ENCODE measurements at places on chromosomes 7 and 10.
A peak's percentile ranks its signal among the peaks of the same experiment; 100 is the strongest.

DNA sequence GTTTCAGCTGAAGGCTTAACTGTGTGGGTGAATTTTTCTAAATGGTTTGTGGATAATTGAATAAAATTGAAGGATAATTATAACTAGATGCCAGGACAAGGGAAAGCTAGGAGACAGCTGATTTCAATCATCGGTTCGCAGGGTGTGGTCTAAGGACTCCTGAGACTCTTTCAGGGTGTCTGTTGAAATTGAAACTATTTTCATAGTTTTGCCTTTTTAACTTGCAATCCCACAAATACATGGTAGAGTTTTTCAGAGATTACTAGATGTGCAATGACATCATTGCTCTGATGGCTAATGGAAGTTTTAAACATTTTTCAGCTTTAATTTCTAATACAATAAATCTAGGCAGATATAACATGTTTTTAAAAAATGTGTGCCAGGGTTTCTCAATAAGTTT lies 18.5 kb downstream of the TRUB1 start:
- no peak for DNase-seq

GRCh38 chr7:36951257-36951697 lies 227.0 kb upstream of the AOAH start:
- no peak for DNase-seq

GRCh38 chr7:21568762-21569161 lies 25.9 kb downstream of the DNAH11 start:
- DNase-seq: no peak

DNA sequence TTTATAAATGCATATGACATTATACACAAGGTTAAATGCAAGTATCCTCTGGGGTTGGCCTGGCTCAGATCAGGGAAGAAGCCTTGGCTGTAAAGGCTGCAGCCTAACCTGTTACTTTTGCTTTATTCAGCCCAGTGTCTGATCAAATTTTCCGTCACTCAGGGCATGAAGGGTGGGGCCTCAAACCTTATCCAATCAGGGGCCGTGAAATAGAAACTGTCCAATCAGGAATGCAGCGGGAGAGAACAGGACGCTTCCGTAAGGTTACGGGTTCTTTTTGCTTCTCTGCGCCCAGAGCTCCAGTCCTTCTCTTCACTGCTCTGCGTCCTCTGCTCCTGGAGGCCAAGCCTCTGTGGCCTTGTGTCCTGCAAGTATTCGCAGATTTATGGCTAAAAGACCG lies at the start of gene ZNF716:
Gene ZNF716, plus strand, starts transcription at position 274 of the 400 bp plus-strand sequence. Its CDS starts 112 bp downstream, at position 386.
- no peak for DNase-seq

DNA sequence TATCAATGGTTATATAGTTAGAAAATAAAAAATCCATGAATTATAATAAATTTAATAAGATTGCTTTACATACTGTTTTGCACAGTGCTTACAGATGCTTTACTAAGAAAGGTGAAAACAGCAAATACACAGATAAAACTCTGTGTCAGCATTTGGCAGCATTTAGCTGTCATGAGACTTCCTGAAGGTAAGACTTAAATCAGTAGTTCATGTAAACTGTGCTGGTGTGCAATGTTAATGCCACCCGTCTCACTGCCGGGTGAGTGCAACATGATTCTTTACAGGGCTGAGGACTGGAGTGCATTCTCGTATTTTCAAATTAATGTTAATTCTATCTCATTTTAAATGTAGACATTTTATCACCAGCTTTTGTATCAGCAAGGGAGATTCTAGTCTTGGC lies 326.2 kb upstream of the POT1 start:
- DNase-seq: no peak

DNA sequence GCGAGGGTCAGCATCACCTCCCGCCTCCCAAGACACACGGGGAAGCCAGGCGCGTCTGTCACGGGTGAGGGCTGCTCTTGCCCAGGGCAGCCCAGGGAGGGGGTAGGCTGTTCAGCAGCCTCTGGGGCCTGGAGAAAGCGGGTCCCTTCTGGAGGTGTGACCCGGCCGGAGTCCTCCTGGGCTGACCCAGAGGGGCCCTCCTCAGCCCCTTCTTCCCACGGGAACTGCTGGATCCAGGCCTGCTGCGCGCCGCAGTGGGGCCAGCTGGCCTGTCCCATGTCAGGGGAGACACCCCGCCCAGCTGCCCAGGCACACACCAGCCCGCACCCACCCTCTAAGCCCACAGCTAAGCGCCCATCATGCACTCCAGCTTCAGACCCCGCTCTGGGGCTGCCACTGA lies 41.8 kb downstream of the INSIG1 start:
- DNase-seq: no peak

- peak; percentile 14 for DNase-seq
These were observed 2.0 kb upstream of the SFTPA1 start for GRCh38 chr10:79608505-79609375.

DNA sequence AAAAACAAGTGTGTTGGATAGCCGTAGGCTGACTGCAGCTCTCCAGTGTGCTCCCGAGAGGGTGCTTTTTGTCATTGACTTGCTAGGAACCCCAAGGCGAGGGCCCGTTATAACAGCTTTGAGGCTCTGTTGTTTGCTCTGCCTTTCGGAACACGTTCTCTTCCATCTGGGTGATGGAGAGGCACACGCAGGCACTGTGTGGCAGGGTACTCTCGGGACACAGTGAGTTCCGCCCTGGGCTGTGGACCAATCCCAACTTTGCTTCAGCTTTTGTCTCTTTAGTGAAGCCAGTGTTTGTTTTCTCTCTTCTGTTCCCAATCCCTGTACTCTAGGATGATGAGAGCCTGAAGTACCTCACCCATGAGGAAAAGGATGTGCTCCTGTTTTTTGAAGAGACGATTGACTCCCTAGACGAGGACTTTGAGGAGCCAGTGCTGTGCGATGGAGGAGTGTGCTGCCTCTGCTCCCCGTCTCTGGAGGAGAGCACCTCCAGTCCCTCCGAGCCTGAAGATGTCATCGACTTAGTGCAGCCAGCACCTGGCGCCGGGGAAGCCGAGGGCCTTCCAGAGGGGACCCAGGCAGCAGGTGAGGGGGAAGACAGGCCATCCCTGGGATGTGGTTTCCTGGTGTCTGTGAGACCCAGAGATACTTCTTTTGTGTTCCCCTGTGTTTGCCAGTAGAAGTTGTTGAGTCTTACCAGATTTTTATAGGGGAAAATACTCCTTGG lies 43.2 kb downstream of the PROSER2 start:
- DNase-seq: no peak

DNA sequence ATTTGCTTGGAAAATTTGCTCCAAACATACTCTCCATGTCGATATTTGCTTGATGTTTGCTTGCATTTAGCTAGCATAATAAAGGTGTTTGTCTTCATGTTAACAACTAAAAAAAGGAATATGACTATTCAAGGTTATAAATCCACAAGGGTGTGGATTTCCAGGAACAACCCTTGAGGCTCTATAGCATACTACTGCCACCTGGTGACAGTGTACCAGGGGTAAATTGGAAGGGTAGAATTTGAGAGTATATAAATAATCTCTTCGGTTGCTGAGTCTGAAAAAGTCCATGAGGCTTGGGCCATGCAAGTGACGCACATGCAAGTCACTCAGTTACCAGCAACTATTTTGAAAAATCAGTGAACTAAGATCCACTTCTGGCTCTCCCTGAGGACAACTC lies 68.4 kb downstream of the SLIT1 start:
- DNase-seq: no peak

DNA sequence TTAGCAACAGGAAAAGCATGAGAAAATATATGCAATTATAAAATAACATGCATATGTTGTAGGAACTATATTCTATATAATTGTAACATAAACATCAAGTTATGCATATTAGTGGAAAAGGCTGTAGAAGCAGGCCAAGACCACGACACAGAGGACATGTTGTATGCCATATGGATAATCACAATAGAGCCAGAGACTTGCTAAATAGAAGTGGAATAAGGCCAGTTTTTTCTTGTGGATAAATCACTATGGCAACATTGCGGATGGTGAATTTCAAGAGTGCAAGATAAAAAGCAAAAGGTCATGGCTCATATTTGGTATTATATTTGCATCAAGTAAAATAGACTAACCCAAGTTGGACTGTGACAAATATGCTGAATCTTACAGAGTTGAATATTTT lies 93.0 kb downstream of the PCDH15 start:
- no peak for DNase-seq

- no peak for DNase-seq
These were observed 80.7 kb downstream of the MMRN2 start for GRCh38 chr10:86876748-86877147.

DNA sequence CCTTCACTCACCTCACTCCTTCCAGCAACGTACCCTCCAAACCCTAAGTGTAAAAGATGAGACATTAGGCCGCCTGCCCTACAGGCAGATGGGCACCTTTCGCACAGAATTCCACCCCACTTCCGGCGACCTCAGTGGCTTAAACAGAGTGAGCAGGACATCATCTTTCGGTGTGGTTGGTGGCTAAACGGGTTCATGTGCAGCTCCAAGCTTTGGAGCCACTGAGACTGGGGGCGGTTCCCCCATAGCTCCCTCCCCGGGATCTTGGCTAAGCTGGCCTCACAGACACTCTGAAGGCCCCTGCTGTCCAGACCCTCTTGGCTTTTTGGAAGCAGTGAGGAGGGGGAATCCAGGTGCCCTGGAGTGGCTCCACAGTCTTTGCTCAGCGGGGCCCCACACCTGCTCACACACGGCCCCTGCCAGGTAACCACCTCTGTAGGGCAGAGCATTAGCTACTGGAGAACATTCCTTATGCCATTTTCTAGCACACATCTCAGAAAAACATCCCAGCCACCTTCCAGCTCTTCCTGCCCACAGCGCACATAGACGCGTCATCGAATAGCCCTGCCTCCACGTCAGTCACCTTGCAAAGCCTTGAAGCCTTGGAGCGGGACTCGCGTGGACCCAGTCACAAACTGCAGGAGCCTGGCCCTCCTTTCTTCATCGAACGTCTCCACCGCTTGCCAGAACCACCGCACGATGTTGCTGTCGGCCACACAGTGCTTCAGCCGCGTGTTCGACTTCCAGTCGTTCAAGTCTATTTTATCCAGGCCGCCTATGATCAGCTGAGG lies 108.8 kb downstream of the SMURF1 start:
- no peak for DNase-seq

DNA sequence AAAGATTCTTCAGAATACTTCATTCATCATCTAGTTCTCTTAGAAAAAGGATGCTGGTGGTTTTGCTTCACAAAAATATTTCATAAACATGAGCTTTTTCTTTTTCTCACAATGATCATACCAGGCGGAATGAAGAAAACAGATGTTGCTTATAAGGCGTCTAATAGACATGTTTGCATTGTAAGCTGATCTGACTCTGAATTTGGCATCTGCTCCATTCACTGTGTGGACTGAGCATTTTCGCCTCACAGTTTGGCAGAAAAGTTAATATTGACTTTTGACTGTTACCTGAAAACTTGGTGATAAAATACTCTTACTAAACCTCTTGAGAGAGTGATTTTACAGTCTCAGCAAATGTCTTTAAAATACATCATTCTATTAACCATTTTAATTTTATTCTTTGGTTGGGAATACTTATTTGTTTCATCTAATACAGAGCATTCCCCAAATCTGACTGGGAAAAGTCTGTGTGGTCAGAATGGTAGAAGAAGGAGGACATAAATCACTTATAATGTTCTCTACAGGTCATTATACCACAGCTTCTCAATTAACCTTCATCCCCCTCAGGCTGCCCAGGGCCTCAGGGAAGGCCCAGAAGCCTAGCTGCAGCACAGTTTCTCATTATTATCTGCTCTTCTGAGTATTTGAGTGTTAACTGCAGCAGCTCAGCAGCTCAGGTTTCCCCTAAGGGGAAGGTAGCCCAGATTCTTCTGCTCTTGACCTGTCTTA lies 121.6 kb upstream of the KAT6B start:
- no peak for DNase-seq

- no peak for DNase-seq
These were observed 340.6 kb upstream of the NRP1 start for GRCh38 chr10:33674986-33675599.

- peak; percentile 25 for DNase-seq
These were observed 45.2 kb upstream of the BHLHA15 start for GRCh38 chr7:98165827-98166667.

DNA sequence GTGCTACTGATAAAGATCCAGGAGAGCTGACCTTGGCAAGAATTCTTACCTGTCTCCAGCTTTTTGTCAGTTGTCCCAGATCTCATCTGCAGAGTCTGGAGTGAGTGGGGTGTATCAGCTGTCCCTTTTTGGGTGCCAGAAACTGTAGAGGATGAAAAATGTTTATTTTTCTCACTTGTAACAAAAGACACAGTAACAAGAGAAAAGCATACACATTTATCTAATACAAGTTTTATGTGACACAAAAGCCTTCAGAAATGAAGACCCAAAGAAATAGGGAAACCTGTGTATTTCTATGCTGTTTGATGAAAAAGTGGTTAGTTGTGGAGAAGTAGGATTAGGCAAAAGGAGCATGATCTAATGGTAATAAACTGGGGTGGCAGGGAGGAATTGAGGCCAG lies 58.5 kb upstream of the NPVF start:
- DNase-seq: no peak

GRCh38 chr10:42888504-42889095 lies 106.0 kb downstream of the BMS1 start:
- no peak for DNase-seq

GRCh38 chr10:68606918-68607317 lies 46.8 kb downstream of the TET1 start:
- DNase-seq: no peak

GRCh38 chr10:110061687-110062086 lies 53.9 kb downstream of the ADD3 start:
- no peak for DNase-seq

DNA sequence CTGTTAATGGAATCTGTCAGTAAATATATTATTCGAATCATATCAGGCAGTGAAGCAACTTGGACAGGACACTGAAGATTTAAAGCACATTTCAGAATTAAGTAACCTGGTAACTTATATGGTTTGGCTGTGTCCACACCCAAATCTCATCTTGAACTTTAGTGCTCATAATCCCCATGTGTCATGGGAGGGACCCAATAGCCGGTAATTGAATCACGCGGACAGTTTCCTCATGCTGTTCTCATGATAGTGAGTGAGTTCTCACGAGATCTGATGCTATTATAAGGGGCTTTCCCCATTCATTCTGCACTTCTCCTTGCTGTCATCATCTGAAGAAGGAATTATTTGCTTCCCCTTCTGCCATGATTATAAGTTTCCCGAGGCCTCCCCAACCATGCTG lies 83.2 kb upstream of the COL1A2 start:
- no peak for DNase-seq

GRCh38 chr7:602341-603141 lies 82.9 kb upstream of the PDGFA start:
- DNase-seq: no peak

GRCh38 chr7:150668472-150668911 lies 17.0 kb upstream of the GIMAP2 start:
- no peak for DNase-seq

GRCh38 chr7:71429083-71429482 lies 297.1 kb downstream of the GALNT17 start:
- DNase-seq: no peak

All from stimulated activated CD4-positive, alpha-beta T cell treated with anti-CD3 and anti-CD28 coated beads, TNF-alpha, amount 100 ng/mL, for 1 hour (primary cell).